Glutamatergic neuron (in vitro differentiated cells): ENCODE measurements at places on chromosomes 5 and 9. TPM values are rescaled to one million over a fixed set of nuclear protein-coding genes. Genes with fewer than 3 reads are reported as not detected.

GRCh38 chr9:26358836-26359235 lies 533.8 kb downstream of the CAAP1 start:
- H3K27me3 ChIP-seq, result no peaks in the 10 kb centered on the region
- no peaks in the 10 kb centered on the region for H3K4me1 ChIP-seq
- H3K27ac ChIP-seq, result no peak overlapping the region
- no peak overlapping the region for H3K4me3 ChIP-seq
- no peak for DNase-seq

Gene ADAMTS16
- total RNA-seq, result 4.8 TPM

- DNase-seq, result no peak
- H3K4me3 ChIP-seq, result no peak overlapping the region
- peaks cover 1% of the 10 kb centered on the region for H3K27me3 ChIP-seq
Measured at GRCh38 chr9:78021697-78022096, 9.9 kb downstream of the GNAQ start.

GRCh38 chr9:133584559-133585476 lies 24.4 kb downstream of the FAM163B start:
- H3K27me3 ChIP-seq, result peaks cover 9% of the 10 kb centered on the region
- DNase-seq, result peak; percentile 61
- H3K27ac ChIP-seq, result peak overlapping the region; percentile 78
- peaks cover 5% of the 10 kb centered on the region for H3K36me3 ChIP-seq
- H3K4me3 ChIP-seq, result peak overlapping the region; percentile 66

DNA sequence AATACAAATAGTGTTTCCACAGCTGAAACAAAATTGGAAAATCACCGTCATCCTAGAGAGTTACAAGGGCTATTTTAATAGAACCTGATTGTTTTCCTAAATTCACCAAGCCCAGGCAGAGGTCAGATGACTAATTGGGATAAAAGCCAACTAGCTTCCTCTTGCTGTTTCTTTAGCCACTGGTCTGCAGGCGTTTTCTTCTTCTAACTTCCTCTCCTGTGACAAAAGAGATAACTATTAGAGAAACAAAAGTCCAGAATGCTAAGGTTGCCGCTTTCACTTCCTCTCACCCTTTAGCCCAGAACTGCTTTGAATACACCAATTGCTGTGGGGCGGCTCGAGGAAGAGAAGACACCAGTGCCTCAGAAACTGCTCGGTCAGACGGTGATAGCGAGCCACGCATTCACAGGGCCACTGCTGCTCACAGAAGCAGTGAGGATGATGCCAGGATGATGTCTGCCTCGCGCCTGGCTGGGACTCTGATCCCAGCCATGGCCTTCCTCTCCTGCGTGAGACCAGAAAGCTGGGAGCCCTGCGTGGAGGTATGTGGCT lies at the start of gene TLR4:
Gene TLR4 (plus strand): TSS at position 380 of the 552 bp plus-strand sequence. CDS start 70 bp downstream, at position 450.
- no peaks in the 10 kb centered on the region for H3K27me3 ChIP-seq
- H3K4me1 ChIP-seq, result no peaks in the 10 kb centered on the region
- no peak for DNase-seq
- H3K4me3 ChIP-seq, result no peak within 1 kb of the TSS
- no peak within 1 kb of the TSS for H3K27ac ChIP-seq
- no peaks in the 10 kb centered on the region for H3K36me3 ChIP-seq

DNA sequence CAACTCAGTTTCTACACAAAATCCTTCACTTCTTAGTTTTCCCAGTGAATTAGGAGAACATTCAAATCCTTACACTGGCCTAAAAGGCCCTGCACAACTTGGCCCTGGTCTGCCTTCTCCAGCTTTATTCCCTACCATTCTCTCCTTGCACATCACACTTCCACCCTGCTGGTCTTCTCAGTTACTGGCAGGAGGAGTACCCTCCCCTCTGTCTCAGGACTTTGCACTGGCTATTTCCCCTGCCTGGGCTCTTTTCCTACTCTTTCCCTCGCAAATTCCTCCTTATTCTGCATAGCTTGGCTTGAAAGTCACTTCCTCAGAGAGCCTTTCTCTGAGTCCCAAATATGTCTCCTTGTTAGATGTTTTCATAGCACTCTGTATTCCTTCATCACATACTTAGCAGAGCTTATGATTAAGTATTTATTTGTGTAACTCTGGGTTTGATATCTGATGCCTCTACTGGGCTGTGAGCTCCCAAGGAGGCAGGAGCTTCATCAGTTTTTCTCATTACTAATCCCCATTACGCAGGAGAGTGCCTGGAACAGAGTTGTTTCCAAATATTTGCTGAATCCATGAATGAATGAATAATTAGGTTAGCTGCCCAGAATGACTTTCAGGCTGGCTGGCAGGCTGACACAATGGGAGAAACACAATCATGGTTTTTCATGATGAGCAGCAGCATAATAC lies 159.8 kb upstream of the KLF9 start:
- H3K36me3 ChIP-seq, result no peaks in the 10 kb centered on the region
- H3K27me3 ChIP-seq, result no peaks in the 10 kb centered on the region
- no peak overlapping the region for H3K27ac ChIP-seq
- DNase-seq, result no peak

DNA sequence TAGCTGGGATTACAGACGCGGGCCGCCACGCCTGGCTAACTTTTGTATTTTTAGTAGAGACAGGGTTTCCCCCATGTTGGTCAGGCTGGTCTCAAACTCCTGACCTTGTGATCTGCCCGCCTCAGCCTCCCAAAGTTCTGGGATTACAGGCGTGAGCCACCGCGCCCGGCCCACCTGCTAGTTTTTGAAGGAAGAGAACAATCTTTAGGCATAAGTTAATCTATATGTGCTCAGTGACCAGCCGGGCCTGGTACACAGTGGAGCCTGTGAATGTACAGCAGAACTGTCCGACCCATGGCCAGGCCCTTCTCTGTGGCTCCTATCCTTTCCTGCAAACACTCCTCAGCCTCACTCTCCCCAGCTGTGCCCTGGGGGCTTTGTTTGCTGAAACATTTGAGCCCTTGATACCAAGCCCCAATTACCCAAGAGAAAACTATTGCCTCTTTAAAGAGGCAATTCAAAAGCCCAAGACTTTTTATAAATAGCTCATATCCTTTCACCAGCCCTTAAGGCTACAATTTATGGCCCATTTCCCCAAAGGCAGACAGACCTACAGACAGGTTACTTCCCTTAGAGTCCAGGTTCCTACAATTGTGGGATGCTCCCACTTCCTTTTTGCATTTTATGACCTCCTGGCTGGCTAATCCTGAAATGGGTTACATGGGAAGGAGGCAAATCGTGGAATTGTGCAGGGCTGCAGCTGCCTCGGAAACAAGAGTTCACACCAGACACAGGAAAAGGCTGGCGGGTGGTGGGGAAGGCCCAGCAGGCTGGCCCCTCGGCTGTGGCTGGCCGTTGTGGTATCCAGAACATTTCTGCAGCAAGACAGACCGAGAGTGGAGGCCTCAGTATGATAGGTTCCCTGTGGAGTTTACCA lies 37.5 kb downstream of the SPRY4 start:
- H3K4me3 ChIP-seq, result no peak overlapping the region
- H3K36me3 ChIP-seq, result no peaks in the 10 kb centered on the region
- peak overlapping the region; percentile 54 for H3K27ac ChIP-seq

GRCh38 chr9:18074041-18074440 lies 399.9 kb upstream of the ADAMTSL1 start:
- H3K4me3 ChIP-seq, result no peak overlapping the region
- H3K36me3 ChIP-seq, result no peaks in the 10 kb centered on the region
- no peak for DNase-seq
- no peaks in the 10 kb centered on the region for H3K27me3 ChIP-seq
- no peaks in the 10 kb centered on the region for H3K4me1 ChIP-seq

- peaks cover 14% of the 10 kb centered on the region for H3K4me1 ChIP-seq
- no peak overlapping the region for H3K27ac ChIP-seq
- no peak overlapping the region for H3K4me3 ChIP-seq
- H3K27me3 ChIP-seq, result peaks cover 4% of the 10 kb centered on the region
Measured at GRCh38 chr5:178336889-178337288, 104.3 kb upstream of the PHYKPL start.

DNA sequence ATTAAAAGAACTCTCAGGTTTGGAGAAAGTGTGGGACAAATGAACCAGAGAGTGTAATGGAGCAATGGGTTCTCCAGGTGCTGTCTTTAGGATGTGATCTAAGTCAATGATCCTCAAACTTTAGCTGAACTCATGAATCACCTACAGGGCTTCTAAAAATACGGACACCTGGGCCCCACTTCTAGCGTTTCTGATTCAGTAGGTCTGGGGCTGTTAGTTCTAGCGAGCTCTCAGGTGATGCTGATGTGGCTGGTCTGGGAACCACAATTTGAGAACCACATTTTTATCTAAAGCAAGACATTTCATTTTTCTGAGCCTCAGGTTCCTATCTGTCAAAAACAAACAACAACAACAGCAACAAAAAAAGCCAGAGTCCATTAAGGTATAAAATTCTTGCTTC lies 35.1 kb upstream of the PCA3 start:
- H3K4me1 ChIP-seq, result peaks cover 5% of the 10 kb centered on the region
- no peak overlapping the region for H3K27ac ChIP-seq
- DNase-seq, result no peak
- no peaks in the 10 kb centered on the region for H3K36me3 ChIP-seq

DNA sequence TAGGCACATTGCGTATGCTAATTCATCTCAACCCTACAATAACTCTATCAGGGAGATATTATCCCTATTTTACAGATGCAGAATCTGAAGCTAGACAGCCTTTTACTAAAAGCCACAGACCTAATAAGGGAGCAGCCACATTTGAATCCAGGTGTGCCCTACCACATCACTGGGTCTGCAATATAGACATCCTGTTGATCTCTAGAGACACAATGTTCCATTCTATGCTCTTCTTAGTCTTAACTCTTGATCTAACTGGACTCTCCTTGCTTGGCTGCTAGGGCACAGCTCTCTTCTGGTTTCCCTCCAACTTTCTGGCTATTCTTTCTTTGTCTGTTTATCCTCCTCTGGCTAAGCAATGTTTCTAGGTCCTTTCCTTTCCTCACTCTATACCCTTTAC lies 1.4 kb upstream of the SPATA6L start:
- no peak for DNase-seq
- no peaks in the 10 kb centered on the region for H3K36me3 ChIP-seq
- H3K4me3 ChIP-seq, result no peak overlapping the region
- peaks cover 17% of the 10 kb centered on the region for H3K4me1 ChIP-seq
- H3K27me3 ChIP-seq, result peaks cover 2% of the 10 kb centered on the region

Gene MCC
- 46.1 TPM for total RNA-seq

- H3K36me3 ChIP-seq, result no peaks in the 10 kb centered on the region
- DNase-seq, result no peak
- H3K4me1 ChIP-seq, result no peaks in the 10 kb centered on the region
- no peak overlapping the region for H3K27ac ChIP-seq
- H3K4me3 ChIP-seq, result no peak overlapping the region
Measured at GRCh38 chr9:74771672-74772071, 116.0 kb downstream of the TRPM6 start.

- H3K27me3 ChIP-seq, result no peaks in the 10 kb centered on the region
- peaks cover 9% of the 10 kb centered on the region for H3K36me3 ChIP-seq
- no peak overlapping the region for H3K27ac ChIP-seq
Measured at GRCh38 chr9:123318961-123319421, 37.0 kb upstream of the CRB2 start.

- peak overlapping the region; percentile 84 for H3K4me3 ChIP-seq
- H3K27me3 ChIP-seq, result peaks cover 2% of the 10 kb centered on the region
- H3K27ac ChIP-seq, result peak overlapping the region; percentile 87
- DNase-seq, result no peak
- peaks cover 11% of the 10 kb centered on the region for H3K4me1 ChIP-seq
Measured at GRCh38 chr9:34611251-34611810, 566 bp downstream of the RPP25L start.

DNA sequence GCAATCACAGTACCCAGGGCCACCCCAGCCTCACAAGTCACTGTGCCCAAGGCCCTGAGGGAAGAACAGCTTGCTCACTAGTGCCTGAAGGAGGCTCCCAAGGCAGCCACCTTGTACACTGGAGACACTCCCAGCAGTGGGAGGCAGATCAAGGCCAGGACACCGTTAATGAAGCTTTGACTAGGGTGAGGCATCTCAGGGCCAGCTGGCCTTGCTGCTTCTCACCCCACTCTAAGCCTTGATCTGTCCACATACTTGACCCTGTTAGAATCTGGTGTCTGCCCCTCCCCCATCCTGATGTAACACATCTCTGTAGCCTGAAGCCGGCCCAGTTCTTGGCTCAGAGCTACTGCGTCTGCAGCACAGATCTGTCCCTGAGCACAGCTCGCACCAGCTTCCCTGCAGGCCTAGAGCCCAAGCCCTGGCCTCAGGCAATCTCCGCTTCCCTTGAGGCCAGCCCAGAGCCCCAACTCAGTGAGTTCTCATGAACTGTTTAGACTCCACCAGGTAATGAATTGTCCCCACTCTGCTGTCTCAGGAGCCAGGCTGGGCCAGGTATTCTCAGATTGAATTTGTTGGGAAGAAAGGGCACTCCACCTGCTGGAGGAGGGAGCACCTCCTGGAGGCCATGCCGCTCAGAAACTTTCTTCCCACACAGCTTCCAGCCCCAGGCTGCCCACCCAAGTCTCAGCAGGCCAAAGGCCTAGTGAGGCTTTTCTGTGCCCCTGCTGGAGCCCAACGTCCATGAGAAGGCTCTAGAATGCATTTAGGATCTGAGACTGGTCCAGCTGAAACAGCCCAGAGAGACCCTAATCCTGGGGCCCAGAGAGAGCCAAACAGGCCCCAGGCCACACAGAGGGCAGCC lies 13.4 kb upstream of the JADE2 start:
- H3K27me3 ChIP-seq, result peaks cover 2% of the 10 kb centered on the region
- H3K4me3 ChIP-seq, result peak overlapping the region; percentile 16
- peak; percentile 51 for DNase-seq
- no peak overlapping the region for H3K27ac ChIP-seq
- H3K36me3 ChIP-seq, result no peaks in the 10 kb centered on the region
- H3K4me1 ChIP-seq, result peaks cover 17% of the 10 kb centered on the region

Gene IRX2
- 60.7 TPM for total RNA-seq

- H3K4me3 ChIP-seq, result no peak overlapping the region
- DNase-seq, result no peak
- peaks cover 30% of the 10 kb centered on the region for H3K4me1 ChIP-seq
- H3K36me3 ChIP-seq, result no peaks in the 10 kb centered on the region
Measured at GRCh38 chr5:34697308-34698108, 41.4 kb downstream of the RAI14 start.

Gene RFESD
- 1.1 TPM for total RNA-seq

DNA sequence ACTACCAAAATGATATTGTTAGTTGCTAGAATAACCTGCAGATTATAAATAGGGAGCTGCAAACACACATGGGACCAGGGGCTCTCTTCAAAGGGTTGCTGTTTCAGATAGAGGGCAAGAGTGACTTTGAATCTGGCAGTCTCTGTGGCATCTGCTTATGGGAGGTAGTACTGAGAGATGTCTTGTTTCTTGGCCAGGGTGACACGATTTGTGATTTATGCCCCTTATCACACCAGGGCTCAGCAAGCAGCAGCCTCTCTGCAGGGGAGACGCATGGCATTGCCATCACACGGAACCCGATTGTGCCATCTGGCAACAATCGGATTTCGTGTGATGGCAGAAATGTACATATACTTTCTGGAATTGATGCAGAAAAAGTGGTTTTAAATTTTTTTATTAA lies 615.6 kb downstream of the ZNF608 start:
- no peak for DNase-seq
- no peak overlapping the region for H3K4me3 ChIP-seq
- H3K36me3 ChIP-seq, result peaks cover 3% of the 10 kb centered on the region
- H3K4me1 ChIP-seq, result peaks cover 49% of the 10 kb centered on the region

DNA sequence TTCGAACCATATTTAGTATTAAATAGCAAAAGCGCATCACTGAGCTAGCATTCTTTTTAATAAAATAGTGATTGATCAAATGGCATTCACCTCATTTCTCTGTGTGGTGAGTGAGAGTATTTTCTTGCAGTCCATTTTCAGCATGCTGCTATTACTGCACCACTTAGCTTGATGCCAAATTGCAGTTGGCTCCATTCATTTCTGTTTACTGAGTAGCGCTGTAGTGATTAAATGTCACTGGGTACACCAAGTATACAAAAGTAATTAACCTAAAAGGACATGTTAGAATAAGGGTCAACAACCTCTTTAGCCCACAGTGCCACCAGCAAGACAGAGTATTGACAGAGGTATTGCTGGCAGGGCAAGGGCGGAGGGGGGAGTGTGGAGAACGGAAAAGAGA lies 122.0 kb downstream of the TLE4 start:
- H3K4me3 ChIP-seq, result peak overlapping the region; percentile 30
- no peaks in the 10 kb centered on the region for H3K36me3 ChIP-seq
- H3K27me3 ChIP-seq, result peaks cover 6% of the 10 kb centered on the region
